ENCODE measurements at places on chromosomes 4 and X.

DNA sequence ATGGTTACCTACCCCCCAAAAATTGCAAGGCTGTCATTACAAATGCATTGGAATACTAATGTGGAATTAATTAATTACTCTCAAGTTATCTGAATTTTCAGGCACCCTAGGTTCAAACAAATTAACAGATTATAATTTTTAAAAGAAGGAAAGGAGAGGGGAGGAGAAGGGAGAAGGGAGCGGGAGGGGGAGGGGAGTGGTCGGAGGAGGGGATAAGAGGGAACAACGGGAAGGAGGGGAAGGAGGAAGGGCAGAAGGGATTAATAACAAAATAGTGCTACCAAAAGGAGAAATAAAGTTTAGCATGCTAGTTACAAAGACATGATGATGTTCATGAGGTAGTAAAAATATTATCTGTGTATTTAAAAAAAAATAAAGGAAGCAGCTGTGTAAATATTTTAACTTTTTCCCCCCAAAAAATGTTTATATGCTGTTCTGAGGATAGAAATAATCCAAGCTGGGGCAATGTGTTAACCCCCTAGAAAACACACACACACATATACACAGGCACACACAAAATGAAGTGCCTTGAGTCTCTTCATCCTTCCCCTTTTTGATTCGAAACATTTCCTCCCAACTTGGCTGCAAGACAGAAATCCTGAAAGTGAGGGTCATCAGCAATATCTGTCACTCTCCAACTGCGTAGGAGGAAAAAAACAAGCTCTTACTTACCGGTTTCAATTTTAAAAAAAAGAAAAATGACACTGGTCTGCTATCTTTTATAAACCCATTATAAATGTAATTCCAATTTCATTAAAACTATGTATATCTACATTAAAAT, 58.8 kb downstream of the PPP3CA start:
- DNase-seq = peak; percentile 71

GRCh38 chr4:149933883-149934282, 118.2 kb upstream of the IQCM start:
- DNase-seq = no peak

- no peak for DNase-seq
Observed at GRCh38 chrX:151510203-151510602, 53.3 kb upstream of the PASD1 start.

- no peak for DNase-seq
Observed at GRCh38 chrX:153828723-153829548, 1.4 kb downstream of the PDZD4 start.

GRCh38 chr4:97457253-97457652, 686.0 kb downstream of the STPG2 start:
- DNase-seq = no peak

GRCh38 chr4:121989715-121990114, 37.9 kb upstream of the TRPC3 start:
- peak; percentile 40 for DNase-seq

DNA sequence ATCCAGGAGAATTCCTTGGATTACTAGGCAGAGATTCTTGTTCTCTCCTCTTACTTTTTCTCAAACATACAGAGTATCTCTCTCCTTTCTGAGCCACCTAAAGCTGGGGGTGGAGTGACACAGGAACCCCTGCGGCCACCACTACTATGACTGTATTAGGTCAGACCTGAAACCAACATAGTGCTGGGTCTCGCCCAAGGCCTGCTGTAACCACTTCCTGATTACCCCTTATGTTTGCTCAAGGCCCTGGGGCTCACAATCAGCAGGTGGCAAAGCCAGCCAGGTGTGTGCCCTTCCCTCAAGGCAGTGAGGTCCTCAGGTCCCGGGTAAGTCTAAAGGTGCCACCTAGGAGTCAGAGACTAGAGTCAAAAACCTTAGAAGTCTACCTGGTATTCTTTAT, 166.4 kb downstream of the PARM1 start:
- no peak for DNase-seq

- DNase-seq = no peak
Observed at GRCh38 chrX:12956704-12957534, 18.0 kb upstream of the TMSB4X start.

DNA sequence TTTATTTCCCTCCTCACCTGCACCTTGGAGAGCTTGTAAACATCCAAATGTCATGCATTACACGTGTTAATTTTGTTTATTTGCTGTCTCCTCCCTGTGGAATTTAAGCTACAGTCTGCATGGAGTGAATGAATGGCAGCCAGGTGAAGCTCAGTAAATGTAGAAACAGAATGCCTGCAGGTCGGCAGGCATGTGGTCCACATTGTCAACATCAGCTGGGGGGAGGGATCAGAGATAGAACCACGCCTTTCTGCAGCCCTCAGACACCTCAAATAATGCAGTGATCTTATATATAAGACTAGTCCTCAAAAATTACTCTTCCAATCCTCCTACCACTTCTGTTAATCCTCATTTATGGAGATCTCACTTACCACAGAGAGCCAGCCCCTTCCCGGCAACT, 131.2 kb upstream of the KIT start:
- no peak for DNase-seq

DNA sequence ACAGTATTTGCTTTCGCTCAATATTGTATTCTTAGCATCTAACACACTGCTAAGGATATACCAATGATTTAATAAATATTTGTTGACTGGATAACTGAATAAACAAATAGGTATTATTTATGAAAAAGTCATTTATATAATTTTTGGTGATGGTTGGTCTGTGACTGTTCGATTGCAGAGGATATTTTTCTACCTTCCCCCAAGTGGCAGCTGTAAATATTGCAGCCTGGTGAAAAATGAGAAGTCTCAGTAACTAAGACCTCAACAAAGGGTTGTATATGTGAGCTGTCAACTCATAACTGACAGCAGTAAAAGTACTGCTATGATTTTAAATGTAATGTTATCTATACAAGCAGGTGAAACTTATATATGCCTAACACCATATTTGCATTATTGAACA, 36.0 kb downstream of the HTR2C start:
- DNase-seq = peak; percentile 0

- DNase-seq = peak; percentile 16
Observed at GRCh38 chrX:151722241-151722846, 6.5 kb downstream of the FATE1 start.

DNA sequence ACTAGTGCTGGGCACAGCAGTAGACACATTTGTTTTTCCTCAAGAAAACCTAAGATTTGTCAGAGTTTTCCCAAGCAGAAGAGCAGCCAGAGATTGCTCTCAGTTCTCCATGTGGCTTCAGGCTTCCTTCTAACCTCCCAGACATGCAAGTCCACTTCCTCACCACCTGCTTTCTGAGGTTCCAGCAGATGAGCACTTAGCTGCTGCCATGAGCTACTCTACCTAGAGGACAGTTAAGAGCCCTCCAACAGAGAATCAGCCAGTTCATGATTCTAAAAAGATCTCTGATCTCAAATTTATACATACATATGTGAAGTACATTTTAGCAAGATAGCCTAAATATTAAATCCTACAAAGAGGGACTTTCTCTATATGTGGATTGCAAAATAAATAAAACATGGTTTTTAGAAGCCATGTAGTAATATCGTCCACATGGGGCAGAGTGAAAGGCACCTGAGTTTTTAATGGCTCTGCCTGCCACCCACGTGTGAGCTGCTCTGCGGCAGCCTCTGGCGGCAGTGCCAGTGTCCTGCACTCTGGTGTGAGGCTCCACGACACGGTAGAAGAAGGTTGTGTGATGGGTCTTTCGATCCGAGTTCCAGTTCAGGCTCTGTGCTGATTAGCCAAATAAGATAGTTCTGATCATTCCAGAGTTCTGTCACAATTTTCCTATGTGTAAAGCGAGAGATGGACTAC, 10.3 kb downstream of the CYP4V2 start:
- peak; percentile 14 for DNase-seq

- DNase-seq = no peak
Observed at GRCh38 chr4:87196146-87196545, 24.3 kb downstream of the KLHL8 start.

DNA sequence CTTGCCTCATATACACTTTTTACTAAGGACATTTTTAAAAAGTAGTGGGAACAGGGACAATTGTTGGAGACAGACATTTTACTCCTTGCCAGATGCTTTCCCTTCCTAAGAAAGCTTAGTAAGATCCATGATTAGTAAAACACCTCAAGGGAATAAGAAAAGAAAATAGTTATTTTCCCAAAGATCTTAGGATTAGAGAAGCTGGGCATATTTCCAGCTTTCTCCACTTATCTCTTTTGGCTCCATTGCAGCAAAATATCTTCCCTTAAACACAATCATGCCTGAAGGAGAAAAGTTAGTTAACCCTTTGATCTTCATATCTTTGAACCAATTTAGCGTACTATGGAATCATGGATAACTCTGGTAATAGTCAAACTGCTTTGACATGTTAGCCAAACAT, 257.9 kb downstream of the PCDH18 start:
- DNase-seq = no peak

- DNase-seq = no peak
Observed at GRCh38 chr4:26885912-26886274, 25.3 kb downstream of the STIM2 start.

DNA sequence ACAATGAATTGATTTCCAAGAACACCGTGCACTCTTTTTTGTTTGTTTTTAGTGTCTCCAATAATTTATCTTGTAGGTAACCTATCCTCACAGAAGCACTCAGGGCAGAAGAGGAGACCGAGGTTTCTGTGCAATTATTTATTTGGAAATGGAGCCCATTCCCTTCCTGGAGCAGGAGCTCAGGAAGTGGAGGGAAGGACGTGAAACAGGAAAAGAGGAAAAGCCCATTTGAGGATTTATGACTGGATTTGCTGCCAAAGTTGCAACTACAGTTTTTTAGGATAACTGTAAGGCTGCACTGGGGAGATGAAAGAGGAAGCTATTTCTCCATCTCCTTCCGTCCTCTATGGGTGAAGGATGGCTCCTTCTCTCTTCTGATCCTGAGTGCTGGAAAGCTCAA, 31.7 kb upstream of the MXRA5 start:
- DNase-seq = no peak

GRCh38 chr4:177573507-177573906, 131.3 kb upstream of the AGA start:
- DNase-seq = no peak

- DNase-seq = no peak
Observed at GRCh38 chr4:81724925-81725329, 253.2 kb upstream of the RASGEF1B start.

DNA sequence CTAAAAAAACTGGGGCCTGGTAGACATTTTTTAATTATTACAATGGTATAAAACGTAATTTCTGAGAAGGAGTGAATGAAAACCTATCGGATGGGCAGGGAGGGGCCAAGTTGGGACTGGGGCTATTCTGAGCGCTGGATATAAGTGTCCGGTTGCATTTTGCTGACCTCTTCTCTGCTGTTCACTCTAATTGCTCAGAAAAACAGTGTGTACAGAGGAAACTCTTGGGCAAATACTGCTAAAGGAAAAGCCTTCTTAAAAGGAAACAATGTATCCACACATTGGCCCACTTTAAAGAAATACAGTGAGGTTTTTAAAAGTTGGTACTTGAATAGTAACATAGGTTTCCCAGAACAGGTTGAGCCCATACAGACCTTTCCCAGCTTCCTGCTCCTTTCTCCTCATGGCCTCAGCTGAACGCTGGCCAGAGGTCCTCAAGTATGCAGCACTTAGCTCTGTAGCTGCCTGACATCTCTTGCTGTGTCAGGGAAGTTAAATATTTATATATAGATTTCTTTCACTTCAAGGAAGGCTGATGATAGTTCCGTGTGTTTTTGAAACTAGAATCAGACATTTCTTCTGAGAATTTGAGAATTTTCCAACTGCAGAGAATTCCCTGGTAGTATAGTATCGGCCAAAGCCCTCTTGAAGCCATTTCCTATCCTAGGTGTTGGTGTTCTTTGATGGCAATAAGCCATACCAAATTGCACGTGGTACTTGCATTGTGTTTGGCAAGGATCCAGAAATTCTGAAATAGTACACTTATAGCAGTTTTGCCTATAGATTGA, 97.1 kb upstream of the SLC4A4 start:
- DNase-seq = no peak

DNA sequence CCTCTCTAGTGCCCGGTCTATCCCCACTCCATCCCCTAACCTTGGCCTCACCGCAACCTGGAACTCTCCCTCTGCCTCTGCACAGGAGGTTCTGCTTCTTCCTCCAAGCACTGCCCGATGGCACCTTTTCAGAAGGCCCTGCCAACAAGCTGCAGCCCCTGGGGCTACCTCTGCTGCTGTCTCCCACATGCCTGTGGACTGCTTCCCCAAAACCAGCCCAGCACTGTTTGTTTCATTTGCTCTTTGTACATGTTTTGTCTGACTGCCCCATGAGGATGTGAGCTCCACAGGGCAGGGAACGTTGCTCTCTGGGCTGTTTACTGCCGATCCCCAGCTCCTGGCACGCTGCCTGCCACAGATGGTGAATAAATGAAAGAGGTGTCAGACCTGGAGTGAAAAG, 85.4 kb downstream of the INTS6L start:
- DNase-seq = no peak

DNA sequence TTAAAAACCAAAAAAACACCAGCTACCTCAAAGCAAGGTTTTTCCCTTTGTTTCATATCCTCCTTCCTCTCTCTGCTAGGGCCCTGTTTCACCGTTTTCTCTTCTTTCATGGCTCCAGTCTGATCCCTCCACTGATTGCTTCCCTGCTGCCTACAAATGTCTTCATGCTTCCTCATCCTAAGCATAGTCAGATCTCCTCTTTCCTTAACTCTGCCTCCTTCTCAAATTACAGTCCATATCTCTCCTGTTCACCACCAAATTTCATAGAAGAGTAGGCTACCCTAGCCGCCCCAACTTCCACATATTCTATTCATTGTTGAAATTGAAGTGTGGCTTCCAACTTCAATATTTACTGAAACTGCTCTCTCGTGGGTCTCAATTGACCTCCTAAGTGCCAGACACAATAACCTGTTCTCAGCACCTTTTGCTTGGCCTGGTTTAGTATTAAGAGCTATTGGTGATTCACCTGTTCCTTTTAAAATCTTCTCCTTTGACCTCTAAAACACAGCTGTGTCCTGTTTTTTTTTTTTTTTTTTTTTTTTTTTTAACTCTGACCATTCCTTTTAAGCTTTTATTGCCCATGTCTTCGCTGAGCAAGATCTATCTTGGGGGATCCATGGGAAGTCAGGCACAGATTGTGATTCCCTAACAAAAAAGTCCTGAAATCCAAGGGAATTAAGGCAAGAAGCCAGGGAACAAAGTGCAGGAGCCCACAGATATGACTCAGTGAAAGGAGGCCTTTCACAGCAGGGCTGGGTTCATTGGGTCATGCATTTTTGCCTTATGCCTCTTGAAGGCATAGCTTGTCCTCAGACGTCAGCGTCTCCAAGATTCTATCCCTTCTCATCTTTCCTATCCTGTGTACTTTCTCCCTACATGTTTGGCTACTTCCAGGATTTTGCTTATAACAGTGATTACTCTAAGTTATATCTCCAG, 85.4 kb downstream of the RPS3A start:
- peak; percentile 89 for DNase-seq

- DNase-seq = no peak
Observed at GRCh38 chr4:145814246-145814645, 124.4 kb downstream of the ZNF827 start.

Measured in dermis microvascular lymphatic vessel endothelial cell (primary cell).